Fibroblast of pulmonary artery (primary cell): ENCODE measurements at places on chromosomes 2 and 18.

- peak; percentile 25 for DNase-seq
Measured at GRCh38 chr2:127675331-127676261, at the start of gene LIMS2. Gene LIMS2, minus strand, starts transcription at chr2:127675530. Its CDS starts 506 bp downstream, at chr2:127675024.

DNA sequence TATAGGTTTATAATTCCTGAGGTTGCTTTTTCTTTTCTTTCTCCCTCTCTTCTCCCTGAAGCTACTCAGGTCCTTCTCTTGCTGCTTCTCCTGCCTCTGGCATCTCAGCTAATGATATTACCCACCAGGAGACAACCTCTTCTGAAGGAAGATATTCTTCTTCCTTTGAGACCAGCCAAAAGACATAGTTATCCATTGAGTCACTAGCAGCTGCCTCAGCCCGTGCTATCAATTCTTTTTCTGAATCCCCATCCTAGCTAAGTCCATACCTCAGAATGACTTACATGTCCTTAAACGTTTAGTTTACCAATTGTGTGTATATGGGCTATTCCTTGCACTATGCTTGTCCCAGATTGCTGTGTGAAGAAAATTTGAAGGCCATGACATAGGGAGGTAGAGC is 25.0 kb upstream of the RNF103 start:
- no peak for DNase-seq

DNA sequence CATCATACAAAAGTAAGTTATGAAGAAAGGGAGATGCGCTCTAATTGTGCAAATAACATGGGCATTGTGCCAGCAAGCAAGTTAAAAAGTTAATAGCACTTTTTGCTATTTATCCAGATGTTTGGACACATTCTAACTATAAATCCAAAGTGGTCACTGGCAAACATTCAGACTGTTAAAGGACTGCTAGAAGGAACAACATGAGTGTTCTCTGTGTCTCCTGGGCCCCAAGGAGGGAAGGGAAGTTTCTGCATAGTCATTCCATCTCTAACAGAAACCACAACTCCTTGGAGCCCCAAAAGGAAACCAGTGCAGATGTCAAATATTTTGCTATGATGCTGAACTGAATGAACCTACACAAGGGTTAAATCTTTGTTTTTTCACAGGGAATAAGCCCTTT is 213.3 kb upstream of the HNRNPA3 start:
- DNase-seq = peak; percentile 19

GRCh38 chr2:147008481-147008880 is 836.3 kb upstream of the ACVR2A start:
- DNase-seq = no peak

DNA sequence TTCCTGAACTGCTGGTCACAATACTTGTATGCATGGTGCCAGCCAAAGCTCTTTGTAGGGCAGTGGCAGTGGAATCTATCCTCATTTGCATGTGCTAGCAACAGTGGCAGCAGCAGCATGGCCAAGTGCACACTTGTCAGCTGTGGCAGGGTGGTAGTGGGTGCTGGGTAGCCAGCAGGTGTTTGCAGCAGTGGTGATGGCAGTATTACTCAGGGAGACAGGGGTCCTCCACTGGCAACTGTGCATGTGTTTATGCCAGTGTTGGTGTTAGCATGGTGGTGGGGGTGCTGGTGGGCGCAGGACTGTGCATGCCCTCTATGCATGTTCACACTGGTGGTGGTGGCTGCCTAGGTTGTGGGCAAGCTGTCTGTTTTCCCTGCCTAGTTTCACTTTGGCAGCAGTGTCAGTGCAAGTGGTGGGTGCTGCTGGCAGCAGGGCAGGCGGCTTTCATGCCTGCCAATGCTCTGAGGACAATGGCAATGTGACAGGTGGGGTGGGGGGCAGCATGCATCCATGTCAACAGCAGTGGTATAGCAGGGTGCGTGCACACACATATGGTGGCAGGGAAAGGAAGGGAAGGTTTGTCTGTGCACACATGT is 41.2 kb downstream of the GALNT13 start:
- DNase-seq = no peak

DNA sequence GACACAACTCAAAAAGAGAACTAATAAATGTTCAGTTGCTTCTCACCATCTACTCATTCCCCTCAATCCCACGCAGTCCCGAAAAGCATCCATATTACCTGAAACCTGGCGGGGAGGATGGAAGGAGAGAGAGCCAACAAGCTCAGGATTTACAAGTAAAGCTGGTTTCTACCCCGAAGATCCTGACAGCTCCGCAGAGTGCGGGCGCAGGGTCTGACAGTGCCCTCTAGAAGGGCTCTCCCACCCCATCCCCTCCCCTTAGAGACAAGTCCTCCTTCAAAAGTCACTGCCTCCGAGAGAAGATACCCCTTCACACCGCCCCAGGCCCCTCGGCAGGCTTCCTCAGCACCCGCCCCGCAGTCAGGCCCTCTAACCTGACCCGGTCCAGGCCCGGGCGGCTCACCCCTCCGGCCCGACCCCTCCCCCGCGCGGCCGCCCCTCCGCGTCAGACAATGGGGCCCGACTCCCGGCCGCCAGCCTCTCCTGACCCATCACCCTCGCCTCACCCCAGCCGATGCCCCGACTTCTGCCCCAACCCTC is 550 bp downstream of the RAB1A start:
- DNase-seq = no peak

- no peak for DNase-seq
Measured at GRCh38 chr2:168256448-168256847, 9.1 kb upstream of the STK39 start.

DNA sequence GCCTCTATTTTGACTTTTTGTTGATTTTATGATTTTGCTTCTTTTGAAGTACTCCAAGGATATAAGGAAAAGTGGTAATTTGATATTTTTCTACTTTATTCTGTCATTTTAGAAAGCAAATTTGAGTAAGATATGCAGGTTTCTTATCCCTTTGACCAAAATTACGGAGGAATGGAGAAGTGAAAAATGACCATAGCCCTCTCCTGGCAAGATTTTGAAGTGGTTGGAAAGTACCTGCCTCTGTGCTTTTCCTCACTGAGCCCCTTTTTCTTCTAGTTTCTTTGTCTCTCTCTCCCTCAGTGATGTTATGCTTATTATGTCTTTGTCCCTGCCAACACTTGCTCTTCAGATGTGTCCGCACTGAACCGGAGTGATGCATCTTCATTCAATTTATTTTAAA is 898.1 kb downstream of the EPHA4 start:
- DNase-seq = no peak

DNA sequence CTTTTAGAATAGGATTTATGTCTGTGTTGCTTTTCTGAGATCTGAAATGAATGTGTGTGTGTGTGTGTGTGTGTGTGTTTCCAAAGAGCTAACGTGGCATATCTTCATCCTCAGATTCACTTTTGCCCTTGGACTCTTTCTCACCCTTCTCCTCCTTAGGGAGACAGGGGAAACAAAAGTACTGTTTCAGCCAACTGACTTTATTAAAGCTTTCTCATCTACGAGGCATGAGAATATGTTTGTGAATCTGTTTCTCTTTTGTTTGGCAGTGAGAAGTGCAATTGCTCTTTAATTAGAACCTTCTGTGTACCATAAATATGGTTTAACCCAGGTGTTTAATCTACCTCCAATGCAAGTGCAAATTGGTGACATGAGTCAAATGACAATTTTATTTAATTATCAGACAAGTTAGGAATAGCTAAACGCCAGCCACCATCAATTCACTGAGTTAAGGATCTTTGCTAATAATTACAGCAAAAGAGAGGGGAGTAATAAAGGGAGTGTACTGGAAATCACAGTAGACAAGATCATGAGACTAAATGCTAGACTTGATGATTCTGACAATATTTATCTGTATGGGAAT is 186.4 kb upstream of the COL3A1 start:
- DNase-seq = peak; percentile 70

- peak; percentile 13 for DNase-seq
Measured at GRCh38 chr2:98087447-98088020, 567 bp downstream of the VWA3B start.

DNA sequence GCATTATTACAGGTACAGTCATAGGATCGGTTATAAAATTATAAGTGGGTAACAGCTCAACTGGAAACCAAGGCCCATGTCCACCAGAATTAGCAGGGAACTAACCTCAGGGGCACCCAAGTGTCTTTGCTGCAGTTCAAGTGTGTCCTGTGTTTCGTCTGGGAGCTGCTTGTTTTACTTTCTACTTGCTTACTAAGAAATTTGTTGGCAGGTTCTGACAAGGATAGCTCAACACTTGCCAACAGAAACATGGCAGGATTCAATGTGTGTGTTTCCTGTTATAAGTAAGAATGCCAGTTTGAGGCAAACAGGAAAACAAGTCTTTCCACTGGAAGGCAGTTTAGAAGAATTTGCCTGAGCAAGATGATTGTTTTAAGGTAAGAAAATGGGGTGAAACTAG is 104.5 kb downstream of the EPHA4 start:
- peak; percentile 54 for DNase-seq

GRCh38 chr2:226835420-226835795 is 446 bp upstream of the RHBDD1 start:
- DNase-seq = no peak

DNA sequence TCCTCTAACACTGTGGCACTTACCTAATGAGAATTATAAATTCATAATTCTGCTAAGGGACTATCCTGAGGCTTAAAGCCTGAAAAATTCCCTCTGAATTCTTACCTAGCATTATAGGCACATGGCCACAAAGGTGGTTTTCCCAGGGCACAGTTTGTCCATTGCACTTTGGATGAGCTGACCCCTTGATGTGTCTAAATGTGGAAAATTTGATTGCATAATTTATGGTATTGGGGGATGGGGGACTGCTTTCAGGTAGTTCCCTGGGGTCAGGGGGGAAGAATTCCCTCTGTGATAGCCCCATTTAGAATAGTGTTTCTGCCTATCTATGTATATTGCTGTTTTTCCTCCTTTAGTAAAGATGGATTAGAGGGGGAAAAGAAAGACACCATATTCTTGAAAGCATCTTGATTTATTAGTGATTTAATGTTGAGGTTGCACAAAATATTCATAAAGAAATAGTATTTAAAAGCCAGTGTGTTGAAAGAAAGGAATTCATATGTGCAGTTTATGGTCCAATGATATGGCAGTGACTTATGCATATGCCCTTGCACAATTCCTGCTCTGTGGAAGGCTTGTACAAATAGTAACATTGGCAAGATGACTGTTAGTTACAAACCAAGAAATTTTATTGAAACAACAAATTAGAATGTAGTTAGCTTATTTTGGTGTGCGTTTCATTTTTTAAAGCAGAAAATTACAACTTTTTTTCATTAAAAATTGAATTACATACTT is 8.7 kb upstream of the HTR2B start:
- peak; percentile 77 for DNase-seq

- no peak for DNase-seq
Measured at GRCh38 chr2:99613980-99614379, 124.2 kb upstream of the REV1 start.

- no peak for DNase-seq
Measured at GRCh38 chr2:223114170-223114569, 62.2 kb downstream of the KCNE4 start.

DNA sequence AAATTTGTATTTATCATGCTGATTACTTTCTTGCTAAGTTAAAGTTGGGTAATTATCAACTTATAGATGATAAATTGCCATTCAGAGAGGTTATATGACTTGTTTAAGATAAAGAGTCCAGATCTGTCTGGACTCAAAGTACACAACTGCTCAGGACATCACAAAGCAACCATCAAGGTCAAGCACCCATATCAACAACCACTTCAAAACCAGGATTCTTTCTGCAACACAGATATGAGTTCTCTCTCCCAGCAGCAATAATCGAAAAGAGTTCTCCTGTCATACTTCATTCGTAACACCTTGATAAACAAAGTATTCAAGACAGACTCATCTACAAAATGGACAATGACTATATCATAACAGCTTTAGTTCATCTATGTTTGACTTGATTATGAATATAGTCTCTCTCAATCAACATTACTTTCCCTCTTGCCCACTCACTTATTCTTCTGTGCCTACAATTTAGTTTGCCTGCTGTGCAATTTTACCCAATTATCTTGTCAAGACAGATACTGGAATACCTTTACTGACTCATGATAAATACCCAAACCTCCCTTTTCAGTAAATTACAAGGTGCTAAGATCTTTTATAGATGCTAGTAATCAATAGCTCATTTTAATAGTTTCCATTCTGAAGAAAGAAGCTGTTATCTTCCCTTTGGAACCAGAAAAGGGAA is 281.8 kb downstream of the NBAS start:
- DNase-seq = no peak

DNA sequence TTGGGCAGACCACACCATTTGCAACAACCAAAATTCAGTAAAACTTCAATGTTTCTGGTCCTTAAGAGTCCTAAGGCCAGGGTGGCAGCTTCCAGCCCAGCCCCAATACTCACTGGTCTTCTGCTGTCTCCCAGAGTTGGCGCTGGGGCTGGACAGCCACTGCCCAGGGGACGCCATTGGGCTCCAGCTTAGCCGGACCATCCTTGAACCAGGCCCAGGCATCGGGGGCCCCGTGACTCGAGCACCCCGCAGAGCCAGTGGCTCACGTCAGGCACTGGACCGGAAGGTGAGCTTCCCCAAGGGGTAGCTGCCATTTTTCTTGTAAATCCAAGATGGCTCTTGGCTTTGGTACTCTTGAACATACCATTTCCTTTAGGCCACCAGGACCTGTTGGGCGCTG is 21.8 kb downstream of the SNED1 start:
- DNase-seq = no peak

DNA sequence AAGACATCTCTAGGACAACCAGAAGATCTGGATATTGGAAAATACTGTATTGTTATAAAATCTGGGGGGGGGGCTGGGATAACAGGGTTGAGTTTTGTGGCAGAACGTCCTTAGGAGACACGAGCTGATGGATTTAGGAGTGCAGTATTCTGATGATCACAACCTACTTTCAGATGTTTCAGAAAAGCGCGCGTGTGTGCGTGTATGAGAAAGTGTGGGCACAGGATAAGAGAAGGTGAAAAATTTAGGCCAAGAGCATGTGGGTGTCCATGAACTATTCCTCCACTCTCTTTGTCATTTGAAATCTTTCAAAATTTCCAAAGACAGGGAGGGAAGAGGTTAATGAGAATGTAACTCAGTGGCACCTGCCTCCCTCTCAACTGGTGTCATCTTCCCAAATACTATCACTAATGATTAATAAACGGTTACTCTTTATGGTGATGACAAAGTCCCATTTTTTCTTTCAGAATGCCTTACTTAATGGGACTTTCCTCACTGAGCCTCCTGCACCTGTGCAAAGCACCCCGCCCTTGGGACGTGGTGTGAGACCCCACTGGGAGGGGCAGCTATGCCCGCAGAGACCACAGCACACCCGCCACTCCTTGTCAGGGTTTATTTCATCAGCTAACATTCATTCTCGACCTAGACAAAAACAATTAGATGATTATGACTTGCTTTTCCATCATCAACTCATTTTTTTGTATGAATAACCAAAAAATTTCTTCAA is 53.6 kb downstream of the HS6ST1 start:
- no peak for DNase-seq
